T-cell (primary cell): ENCODE measurements at places on chromosomes 6 and 20.

- DNase-seq = no peak
- peaks cover 11% of the 10 kb centered on the region for H3K36me3 ChIP-seq
- peak overlapping the region; percentile 66 for H3K27ac ChIP-seq
- peak overlapping the region; percentile 100 for H3K4me3 ChIP-seq
- H3K4me1 ChIP-seq = peaks cover 16% of the 10 kb centered on the region
These were observed 448 bp upstream of the RNF114 start for GRCh38 chr20:49935746-49936152.

DNA sequence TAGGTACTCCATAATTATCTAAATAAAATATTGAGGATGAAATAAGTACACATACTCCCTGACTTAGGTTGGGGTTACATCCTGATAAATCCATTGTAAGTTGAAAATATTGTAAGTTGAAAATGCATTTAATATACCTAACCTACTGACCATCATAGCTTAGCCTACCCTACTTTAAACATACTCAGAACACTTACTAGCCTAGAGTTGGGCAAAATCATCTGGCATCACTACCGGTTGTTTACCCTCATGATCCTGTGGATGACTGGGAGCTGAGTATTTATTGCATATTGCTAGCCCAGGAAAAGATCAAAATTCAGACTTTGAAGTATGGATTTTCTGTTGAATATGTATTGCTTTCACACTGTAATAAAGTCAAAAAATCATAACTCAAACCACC, 467.3 kb downstream of the C6orf118 start:
- H3K27ac ChIP-seq = no peak overlapping the region
- H3K27me3 ChIP-seq = no peaks in the 10 kb centered on the region
- H3K4me1 ChIP-seq = no peaks in the 10 kb centered on the region
- no peaks in the 10 kb centered on the region for H3K36me3 ChIP-seq

DNA sequence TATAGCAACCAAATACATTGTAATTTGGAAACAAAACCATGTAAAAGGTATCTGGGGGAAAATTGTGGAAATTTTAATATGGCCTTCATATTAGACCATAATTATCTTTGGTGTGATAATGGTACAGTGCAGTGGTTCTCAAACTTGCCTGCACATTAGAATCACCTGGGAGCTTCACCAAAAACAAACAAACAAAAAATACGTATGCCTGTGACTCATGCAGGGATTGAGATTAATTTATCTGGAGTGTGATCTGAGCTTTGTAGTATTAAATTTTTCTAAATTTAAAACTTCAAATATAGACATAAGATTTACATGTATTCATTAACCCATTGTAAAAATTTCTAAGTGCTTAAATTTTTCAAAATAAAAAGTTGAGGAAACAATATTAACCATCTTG, 31.5 kb downstream of the ARHGAP18 start:
- H3K36me3 ChIP-seq = no peaks in the 10 kb centered on the region
- no peaks in the 10 kb centered on the region for H3K27me3 ChIP-seq
- no peak overlapping the region for H3K4me3 ChIP-seq
- no peak for DNase-seq
- no peak overlapping the region for H3K27ac ChIP-seq
- peaks cover 3% of the 10 kb centered on the region for H3K4me1 ChIP-seq

- no peaks in the 10 kb centered on the region for H3K27me3 ChIP-seq
- H3K4me3 ChIP-seq = no peak overlapping the region
- no peaks in the 10 kb centered on the region for H3K4me1 ChIP-seq
- no peak for DNase-seq
- no peaks in the 10 kb centered on the region for H3K36me3 ChIP-seq
These were observed 7.9 kb downstream of the EMILIN3 start for GRCh38 chr20:41358717-41359116.

GRCh38 chr6:16539086-16539931, 222.0 kb downstream of the ATXN1 start:
- no peak for DNase-seq
- no peaks in the 10 kb centered on the region for H3K27me3 ChIP-seq
- no peak overlapping the region for H3K4me3 ChIP-seq
- no peaks in the 10 kb centered on the region for H3K4me1 ChIP-seq
- no peak overlapping the region for H3K27ac ChIP-seq
- H3K36me3 ChIP-seq = peaks cover 4% of the 10 kb centered on the region

- no peak overlapping the region for H3K4me3 ChIP-seq
- H3K4me1 ChIP-seq = no peaks in the 10 kb centered on the region
- no peak overlapping the region for H3K27ac ChIP-seq
These were observed 92.5 kb downstream of the B3GAT2 start for GRCh38 chr6:70864401-70864800.

DNA sequence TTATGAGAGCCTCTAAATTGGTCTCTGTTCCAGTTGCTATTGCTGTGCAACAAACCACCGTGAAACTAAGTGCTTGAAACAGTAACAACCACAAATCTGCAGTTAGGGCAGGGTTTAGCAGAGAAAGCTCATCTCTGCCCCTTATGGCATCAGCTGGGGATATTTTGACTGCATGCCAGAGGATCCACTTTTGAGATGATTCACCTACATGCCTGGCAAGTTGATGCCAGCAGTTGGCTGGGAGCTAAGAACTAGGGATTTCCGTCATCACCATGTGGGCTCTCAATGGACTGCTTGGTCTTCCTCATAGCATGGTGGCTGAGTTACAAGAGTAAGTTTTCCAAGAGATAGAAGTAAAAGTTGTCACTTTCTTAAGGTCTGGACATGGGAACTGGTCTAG, 35.1 kb downstream of the PLCB4 start:
- no peak overlapping the region for H3K4me3 ChIP-seq
- no peaks in the 10 kb centered on the region for H3K4me1 ChIP-seq
- no peak for DNase-seq
- no peaks in the 10 kb centered on the region for H3K27me3 ChIP-seq
- no peak overlapping the region for H3K27ac ChIP-seq

GRCh38 chr6:143964674-143965081, 43.4 kb downstream of the PLAGL1 start:
- H3K36me3 ChIP-seq = no peaks in the 10 kb centered on the region
- no peaks in the 10 kb centered on the region for H3K4me1 ChIP-seq
- no peaks in the 10 kb centered on the region for H3K27me3 ChIP-seq
- H3K4me3 ChIP-seq = no peak overlapping the region
- H3K27ac ChIP-seq = no peak overlapping the region
- no peak for DNase-seq

- no peak overlapping the region for H3K4me3 ChIP-seq
- no peaks in the 10 kb centered on the region for H3K4me1 ChIP-seq
- H3K27ac ChIP-seq = no peak overlapping the region
- H3K27me3 ChIP-seq = no peaks in the 10 kb centered on the region
- H3K36me3 ChIP-seq = no peaks in the 10 kb centered on the region
These were observed 110.5 kb downstream of the ISM1 start for GRCh38 chr20:13331536-13331935.

GRCh38 chr20:24048024-24048611, 59.5 kb upstream of the GGTLC1 start:
- no peaks in the 10 kb centered on the region for H3K36me3 ChIP-seq
- no peak overlapping the region for H3K4me3 ChIP-seq
- H3K27me3 ChIP-seq = no peaks in the 10 kb centered on the region
- H3K4me1 ChIP-seq = peaks cover 51% of the 10 kb centered on the region
- no peak for DNase-seq

DNA sequence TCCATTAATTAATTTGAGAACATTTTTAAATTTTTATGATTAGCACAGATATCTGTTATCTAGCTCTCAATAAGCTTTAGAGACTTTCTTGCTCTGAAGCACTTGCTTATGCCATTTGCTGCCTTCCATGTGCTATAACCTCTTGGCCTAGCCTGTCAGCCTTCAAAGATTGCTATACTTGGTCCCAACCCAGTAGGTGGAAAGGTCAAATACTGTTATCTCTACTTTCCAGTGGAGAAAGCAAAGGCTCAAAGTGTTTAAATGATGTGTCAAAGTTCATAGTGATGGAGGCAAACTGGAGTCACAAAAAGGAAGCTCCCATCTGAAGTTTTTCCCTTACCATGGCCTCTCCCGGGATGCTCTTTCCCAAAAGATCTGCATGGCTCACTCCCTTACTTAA, 125.1 kb downstream of the PKHD1 start:
- DNase-seq = no peak
- no peaks in the 10 kb centered on the region for H3K4me1 ChIP-seq
- peaks cover 3% of the 10 kb centered on the region for H3K27me3 ChIP-seq
- H3K27ac ChIP-seq = no peak overlapping the region
- H3K36me3 ChIP-seq = no peaks in the 10 kb centered on the region

DNA sequence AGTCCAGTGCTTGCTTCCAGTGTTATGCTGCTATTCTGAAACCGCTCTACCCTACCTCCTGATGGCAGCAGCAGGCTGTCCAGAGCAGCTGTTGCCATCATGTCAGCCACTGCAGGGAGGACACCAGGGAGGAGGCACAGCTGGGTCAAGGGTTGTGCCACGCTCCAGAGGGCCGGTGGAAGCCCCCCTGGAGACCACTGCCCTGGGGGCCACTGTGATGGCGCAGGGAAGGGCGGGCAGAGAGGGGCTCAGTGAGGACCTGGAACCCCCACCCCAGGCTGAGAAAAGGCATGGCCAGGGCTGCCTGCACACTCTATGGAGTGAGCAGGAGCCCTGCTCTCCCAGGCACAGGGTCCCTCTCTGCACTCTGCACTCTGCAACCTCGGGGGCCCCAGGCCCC, 271.3 kb upstream of the BTBD3 start:
- no peaks in the 10 kb centered on the region for H3K36me3 ChIP-seq
- no peak overlapping the region for H3K4me3 ChIP-seq
- DNase-seq = no peak
- no peak overlapping the region for H3K27ac ChIP-seq
